MG63 (cell line): ENCODE measurements at places on chromosomes 13 and 19.

GRCh38 chr19:19039901-19040300 lies 6.5 kb downstream of the ARMC6 start:
- DNase-seq: no peak

DNA sequence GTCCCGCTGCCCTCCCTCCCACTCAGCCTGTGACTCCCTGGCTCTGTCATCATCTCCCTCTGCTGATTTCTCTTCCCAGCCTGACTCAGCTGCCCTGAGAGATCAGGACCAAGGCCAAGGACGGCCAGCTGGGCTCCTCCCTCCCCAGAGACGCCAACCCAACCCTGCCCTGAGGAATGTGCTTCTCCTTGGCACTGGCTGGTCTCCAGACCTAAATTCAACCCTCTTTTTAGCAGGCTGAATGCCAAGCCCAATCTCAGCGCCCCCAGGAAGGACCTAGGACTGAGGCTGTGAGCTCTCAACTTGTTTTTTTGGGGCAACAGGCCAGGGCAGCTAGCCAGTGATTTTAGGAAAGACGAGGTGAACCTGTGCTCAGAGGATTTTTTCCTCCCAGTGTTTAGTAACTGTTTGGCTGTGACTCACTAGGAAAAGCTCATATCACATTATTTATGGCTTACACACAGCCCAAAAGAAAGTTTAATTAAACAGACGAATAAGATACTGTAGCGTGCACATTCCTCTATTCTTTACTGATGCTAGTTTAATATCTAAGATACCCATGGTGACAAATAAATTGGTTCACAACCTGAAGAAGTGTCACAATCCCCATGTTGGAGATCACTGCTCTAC lies 7.4 kb upstream of the IGFL1 start:
- peak; percentile 94 for DNase-seq

DNA sequence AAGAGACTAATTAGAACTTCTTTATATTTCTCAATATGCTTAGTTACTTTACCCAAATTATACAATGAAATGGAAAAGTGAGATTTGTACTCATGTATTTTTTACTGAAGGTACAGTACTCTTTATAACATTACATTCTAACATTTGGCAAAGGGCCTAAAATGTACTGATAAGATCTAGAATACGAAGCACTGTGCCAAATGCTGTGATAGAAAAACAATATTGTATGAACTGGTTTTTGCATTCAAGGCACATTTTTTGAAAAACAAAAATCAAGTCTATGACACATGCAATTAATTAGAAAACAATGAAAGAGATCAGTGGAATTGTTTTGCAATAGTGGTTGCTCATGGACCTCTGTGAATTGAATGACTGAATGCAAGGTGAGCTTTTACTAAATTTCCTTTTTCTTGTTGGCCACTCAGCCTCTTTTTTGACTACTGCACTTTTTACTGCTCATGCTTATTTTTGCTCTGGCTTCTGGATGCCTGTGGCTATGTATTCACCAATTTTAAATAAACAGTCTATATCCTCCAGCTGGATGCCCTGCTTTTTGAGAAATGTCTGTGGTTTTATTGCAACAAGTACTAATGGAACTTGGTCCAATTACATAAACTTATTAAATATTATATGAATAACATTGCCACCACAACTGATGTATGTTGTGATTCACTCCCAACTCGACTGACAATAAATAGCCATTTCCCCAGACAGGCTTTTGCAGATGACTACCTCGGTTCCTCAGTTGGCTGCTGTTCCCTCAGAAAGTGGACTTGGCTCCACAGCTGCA lies 41.4 kb upstream of the OBI1 start:
- DNase-seq: no peak

DNA sequence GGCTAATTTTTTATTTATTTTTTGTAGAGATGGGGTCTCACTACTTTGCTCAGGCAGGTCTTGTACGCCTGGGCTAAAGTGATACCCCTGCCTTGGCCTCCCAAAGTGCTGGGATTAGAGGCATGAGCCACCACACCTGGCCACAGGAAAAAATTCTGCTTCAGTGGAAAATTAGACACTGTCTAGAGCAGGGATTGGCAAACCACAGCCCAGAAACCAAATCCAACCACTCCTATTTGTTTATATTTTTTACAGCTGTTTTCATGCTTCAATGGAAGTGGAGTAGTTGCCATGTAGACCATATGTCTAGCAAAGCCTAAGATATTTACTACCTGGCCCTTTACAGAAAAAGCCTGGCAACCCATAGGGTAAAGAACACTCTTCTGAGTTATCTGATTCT lies 123.7 kb upstream of the MRI1 start:
- no peak for DNase-seq

DNA sequence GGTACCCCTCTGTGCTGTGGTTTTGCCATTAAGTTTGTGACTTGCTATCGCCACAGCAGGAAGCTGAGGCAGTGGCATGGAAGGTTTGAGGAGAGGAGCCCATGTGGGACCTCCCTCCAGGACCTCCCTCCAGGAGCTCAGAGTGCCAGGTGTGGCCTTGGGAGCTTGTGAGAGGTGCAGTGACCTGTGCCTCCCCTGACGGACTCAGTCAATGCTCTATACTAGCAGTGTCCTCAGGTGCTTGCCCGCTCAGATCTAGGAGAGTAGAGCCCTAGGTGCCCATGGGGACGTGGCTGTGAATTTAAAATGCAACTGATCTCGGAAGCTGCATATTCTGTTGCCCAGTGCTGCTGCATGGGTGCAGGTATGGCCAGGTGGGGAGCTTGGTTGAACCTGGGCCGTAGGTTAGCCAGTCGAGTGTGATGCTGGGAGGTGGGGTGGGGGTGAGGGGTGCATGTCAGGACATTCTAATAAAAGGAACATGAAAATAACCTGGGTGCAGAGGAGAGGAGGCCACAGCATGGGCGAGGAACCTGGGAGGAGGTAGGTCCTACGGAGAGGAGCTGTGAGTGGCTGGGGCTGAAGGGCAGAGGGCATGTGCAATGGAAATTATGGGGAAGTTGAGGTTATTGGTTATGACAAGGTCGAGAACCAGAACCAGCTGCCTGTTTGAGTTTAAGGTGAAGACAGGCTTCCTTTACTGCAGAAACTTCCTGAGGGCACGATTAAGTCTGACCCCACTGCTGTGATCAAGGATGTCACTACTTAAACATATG lies 41.6 kb downstream of the TEX29 start:
- DNase-seq: no peak

GRCh38 chr13:24254146-24254841 lies 55.1 kb upstream of the C1QTNF9 start:
- no peak for DNase-seq

- DNase-seq: no peak
These were observed 74.7 kb downstream of the KL start for GRCh38 chr13:33090755-33091414.
